Pulmonary artery endothelial cell (primary cell): ENCODE measurements at places on chromosomes 12 and 14. TPM values are rescaled to one million over a fixed set of nuclear protein-coding genes. Genes with fewer than 3 reads are reported as not detected.

Gene KRT75
- not detected in 2 replicates for total RNA-seq

Gene PRH2
- total RNA-seq = not detected in 2 replicates

Gene STXBP6
- 0.04 TPM in 1 of 2 replicates, not detected in the other for total RNA-seq

Gene JPH4
- not detected in 2 replicates for total RNA-seq

Gene PARP11
- 3.0 and 3.8 TPM in 2 replicates for total RNA-seq

GRCh38 chr14:96246539-96246847 is 9.5 kb upstream of the BDKRB1 start:
- DNase-seq = no peak

- no peak for DNase-seq
These were observed 91.1 kb upstream of the CRY1 start for GRCh38 chr12:107184359-107184930.

GRCh38 chr14:99679543-99679942 is 4.6 kb upstream of the CYP46A1 start:
- DNase-seq = no peak

- DNase-seq = no peak
These were observed 1054.7 kb downstream of the GALC start for GRCh38 chr14:86938320-86938719.

GRCh38 chr14:38808734-38809455 is 294.1 kb downstream of the SEC23A start:
- no peak for DNase-seq

GRCh38 chr14:77406718-77407117 is 16.6 kb downstream of the NOXRED1 start:
- DNase-seq = no peak

DNA sequence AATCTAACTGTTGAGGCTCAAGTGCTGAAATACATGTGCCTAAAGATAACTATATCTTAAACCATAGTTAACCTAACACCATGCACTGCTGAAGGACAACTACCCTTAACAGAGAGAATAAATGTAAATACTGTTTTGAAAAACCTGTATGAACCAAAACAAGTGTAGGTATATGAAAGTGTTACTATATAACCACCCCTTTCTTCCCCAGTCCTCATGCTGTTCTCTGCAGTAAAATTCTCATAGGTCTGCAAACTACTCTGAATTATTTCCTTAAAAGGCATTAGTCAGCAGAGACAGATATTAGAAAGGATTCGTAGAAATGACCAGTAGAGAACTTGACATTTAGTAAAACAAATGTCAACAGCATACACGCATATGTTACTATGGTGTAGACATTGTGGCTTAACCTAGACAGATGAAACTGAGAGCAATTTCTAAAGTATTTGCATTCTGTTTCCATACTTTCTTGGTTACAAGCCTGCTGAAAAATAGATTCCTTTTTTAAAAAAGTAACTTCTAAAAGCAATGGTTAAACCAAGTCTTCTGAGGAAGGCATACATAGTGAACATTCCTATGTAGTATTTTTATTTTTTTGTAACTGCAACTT is 13.9 kb downstream of the CSRP2 start:
- DNase-seq = no peak

GRCh38 chr12:129325566-129325965 is 472.3 kb downstream of the GLT1D1 start:
- no peak for DNase-seq

DNA sequence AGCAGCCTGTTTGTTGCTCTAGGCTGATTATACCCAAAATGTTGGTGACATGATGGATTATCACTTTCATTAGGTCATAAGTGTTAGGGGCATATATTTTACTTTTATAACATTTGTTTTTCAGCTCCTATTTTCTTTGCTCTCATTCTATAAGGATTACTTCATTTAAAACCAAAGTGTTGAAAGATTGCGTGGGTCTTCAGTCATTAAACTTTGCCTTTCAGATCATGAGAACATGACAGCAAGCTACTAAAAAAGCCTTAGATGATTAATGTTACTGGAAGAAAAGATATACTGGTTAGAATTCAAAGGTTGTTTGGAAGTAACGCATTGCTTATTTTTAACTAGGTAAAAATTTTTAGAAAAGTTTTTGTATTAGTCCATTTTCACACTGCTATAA is 156.8 kb downstream of the ERC1 start:
- no peak for DNase-seq

DNA sequence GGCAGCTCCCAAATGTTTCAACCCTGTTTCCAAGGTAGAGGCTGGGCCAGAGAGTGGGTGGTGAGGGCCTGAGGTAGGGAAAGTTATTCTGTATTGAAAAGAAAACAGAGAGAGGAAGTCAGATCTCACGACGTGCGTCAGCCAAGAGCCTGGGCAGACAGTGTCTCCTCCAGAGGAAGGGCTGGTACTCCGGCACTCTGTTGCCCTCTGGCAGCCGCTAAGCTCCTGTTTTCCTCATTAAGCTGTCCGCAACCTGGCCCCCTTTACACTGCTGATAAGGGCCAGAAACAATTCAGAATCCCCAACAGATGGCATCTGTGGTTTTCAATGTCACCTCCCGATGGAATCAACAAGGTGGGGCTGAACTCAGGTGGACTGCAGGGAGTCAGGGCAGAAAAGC is 26.0 kb upstream of the LTBP2 start:
- peak; percentile 41 for DNase-seq

DNA sequence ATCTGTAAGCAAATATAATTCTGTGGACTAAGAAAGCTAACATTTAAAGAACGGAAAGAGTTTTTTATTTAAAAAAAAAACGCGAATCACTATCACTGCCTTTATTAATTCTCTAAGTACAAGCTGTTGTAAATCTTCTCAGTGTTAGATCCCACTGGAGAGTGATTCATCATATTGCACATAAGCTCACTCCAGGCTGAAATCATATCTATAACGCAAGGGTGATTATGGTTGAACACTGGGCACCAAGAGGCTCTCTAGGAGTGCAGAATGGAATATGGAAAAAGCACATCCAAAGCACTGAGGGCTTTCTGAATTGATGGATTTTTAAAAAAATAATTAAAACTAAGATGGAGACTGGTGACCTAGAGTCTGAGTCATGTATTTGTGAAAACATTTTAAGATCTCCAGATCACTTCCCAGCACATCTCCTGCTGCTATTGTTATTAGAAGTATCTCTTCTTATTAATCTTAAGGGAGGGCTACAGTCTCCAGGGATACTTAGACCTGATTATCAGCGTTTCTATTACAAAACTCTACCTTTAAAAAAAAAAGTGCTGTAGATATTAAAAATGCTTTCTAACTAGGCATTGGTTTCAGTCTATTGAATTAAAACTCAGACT is 1106.8 kb downstream of the AACS start:
- no peak for DNase-seq

DNA sequence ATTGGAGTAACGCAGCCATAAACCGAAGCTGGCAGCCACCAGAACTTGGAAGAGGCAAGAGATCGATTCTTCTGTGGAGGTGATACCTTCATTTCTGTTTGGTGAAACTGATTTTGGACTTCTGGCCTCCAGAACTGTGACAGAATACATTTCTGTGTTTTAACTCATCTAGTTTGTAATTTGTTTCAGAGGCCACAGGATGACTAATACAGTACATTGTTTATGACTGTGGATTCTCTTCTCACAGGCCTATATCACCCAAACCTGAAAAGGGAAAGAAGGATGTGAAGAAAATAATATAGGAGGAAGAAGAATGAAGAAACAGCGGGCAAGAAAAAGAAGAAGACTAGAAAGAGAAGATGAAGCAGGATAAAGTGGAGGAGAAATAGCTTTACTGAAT is 263.8 kb upstream of the DIO2 start:
- DNase-seq = no peak

- no peak for DNase-seq
These were observed 247.8 kb downstream of the MSRB3 start for GRCh38 chr12:65526311-65526710.

GRCh38 chr12:46535376-46535775 is 162.8 kb upstream of the SLC38A2 start:
- no peak for DNase-seq

DNA sequence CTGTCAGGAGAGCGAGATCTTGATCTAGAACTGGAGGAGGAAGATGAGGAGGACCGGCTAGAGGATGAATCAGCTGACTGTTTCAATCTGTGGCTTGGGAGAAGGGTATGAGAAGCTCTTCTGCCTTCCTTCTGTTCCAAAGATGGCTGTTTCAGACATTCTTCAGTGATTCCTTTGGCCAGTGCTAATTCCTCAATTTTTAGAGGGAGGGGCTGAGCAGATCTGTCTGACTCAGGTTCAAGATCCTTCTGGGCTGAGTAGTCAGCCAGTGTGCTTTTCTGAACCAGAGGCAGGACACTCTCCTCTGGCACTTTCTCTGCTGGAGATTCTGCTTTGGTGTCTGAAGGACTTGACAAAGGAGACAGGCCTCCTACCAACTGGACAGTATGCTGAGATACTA is 15.2 kb downstream of the ACIN1 start:
- no peak for DNase-seq
